Right renal pelvis (tissue), 4 donors: ENCODE measurements at places on chromosomes 11 and 22. TPM values are rescaled to one million over a fixed set of nuclear protein-coding genes. Genes with fewer than 3 reads are reported as not detected.

DNA sequence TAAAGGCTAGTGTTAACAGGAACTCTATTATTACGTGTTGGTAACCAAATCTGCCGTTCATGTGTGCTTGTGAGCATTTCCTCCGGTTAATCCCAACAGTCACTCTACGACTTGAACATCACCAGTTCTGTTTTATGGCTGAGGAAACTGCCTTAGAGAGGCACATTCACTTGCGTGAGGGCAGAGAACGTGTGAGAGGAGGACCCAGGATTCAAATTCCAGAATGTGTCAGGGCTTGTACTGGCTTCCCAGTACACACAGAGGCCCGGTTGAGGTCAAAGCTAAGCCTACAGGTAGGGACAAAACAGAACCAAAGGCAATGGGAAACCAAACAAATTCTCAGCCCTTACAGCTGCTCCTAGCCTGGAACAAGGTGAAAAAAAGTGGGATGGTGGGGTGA is 66.9 kb upstream of the TENM4 start:
- no peak for DNase-seq

DNA sequence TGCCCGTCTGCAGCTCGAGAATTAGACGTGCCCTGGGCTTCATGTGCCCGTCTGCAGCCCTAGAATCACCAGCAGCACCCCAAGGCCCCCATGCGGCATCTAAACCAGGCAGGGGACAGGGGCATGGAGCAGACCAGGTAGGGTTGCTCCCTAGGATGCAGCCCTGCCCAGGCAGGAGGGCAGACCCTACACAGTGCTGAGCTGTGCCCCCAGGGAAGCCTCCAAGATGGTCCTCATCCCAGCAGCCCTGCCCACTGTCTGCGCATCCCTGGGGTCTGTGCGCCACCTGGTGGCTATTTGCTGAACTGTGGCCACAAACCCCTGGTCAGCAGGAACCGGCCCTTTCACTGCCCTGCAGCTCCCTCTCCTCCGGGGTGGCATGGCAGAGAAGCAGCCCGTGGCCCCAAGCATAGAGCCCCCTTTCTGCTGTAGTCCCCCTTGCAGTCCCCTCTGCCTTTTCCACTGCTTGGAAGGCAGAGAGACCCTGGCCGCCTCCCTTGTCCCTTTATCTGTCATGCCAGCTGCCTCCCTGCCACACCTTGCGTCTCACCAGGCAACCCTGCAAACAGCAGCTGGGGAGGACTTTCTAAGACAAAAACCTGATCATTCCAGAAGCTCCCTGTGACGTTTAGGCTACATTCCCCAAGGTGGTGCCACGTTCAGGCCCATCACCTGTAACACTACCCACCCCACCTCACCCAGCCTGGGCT is 86.6 kb downstream of the KCNQ1 start:
- no peak for DNase-seq

The TUB gene
- polyA plus RNA-seq: 24.6 TPM

- no peak for DNase-seq
Measured at GRCh38 chr11:16194566-16194965, 161.8 kb downstream of the SOX6 start.

DNA sequence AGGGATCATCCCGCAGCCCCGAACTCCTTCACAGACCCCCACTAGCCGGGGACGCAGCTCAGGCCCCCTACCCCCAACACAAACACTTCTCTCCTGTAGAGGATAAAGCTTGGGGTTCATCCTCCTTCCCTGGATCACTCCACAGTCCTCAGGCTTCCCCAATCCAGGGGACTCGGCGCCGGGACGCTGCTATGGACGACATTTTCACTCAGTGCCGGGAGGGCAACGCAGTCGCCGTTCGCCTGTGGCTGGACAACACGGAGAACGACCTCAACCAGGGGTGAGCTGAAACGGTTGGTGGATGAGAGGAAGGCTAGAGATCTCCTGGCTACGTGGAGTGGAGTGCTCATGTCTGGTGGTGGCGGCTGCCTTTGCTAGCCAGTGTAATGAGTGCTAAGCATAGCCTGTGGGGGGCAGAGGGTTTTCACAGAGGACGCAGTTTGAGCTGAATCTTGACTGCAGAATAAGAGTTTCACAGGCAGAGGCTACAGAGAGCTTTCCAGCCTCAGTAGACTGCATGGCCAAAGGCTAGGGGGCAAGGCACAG is 580 bp downstream of the ILK start:
- no peak for DNase-seq

The BMAL1 gene
- 12.0 TPM for polyA plus RNA-seq
